T-helper 1 cell (primary cell): ENCODE measurements at places on chromosomes 16 and 17.

DNA sequence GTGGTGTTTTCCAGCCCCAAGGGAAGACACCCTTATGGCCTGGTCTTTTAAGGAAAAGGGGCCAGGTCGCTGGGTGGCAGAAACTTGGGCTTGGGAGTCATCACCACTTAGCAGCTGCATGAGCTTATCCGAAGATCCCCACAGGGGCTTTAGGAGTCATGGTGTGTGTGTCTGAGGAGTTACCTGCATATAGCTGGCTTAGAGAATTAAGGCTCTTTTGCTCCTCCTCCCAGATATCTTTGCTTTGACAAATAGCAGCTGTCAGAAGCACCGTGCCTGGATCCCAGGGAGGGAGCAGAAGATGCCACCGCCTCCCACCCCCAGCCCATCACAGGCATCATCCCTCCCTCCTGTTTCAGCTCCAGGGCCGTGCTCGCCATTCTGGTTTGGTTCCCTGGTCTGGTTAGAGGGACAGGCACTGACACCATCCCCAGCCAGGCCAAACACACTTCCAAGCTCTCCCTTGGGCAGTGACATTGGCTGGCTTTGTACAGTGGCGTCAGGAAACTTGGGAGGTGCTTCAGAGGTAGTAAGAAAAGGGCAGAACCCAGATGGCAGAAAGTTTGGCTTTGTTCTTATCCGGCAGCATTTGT, 17.4 kb downstream of the LDHD start:
- DNase-seq = no peak

DNA sequence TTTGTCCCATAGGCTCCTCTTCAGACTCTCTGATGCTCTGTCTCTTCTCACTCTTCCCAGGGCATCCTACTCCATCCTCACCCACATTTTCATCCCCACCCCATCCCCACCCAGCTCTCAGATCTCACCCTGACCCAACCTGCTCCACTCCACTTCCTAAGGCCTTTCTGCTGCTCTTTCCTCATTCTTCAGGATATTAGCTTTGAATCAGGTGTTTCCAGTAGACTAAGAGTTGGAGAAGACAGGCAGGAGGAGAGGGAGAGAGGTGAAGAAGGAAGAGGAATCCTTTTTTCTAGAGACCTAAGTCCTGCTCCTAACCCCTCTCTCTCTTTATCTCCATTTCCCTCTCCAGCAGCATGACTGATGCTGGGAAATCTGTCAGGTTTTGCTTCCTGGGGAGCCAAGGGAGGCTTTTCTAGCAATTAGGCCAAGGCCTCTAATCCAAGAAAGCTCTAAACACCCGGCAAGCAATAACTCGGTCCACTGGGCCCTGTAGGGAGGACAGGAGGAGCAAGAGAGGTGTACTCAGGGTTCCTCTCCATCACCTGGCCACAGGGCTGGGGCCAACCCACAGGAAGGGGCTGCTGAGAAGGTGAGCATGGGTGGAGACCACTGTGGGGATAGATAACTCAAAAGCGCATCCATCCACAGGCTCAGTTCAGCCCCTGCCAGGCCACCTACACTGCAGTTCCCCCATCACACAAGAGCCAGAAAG, 133.3 kb downstream of the TMEM132E start:
- no peak for DNase-seq

DNA sequence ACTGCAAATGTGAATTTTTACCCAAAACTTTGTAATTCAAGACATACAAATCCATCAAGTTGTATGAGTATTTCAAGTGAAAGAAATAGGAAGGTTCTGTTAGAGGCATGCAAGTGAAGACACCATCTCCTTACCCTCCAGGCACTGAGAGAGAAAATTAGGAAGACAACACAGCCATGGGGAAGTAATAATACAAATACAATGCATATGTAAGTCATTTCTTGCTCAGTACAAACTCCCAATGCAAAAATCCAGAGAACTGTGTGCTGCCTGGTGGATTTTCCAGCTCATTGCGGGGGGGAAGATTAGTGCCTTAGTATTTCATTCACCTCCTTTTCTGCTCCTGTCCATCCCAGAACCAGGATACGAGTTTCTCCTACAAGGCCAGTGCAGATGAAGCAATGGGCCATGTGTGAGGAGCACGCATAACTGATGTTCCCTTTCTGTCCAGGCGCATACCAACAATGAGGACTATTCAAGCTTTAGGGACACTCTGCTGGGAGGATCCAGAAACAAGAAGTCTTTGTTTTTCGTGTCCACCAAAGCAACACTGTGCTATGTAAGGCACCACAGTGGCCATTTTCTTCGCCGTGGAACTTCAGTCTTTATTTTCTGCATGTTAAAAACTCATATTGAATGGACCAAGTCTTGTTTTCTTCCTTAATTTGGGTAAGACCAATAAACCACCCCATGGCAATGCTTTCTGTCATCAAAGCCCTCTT, 143.7 kb upstream of the RCVRN start:
- no peak for DNase-seq

- DNase-seq = no peak
Observed at GRCh38 chr17:49214676-49215360, 4.3 kb downstream of the ABI3 start.

DNA sequence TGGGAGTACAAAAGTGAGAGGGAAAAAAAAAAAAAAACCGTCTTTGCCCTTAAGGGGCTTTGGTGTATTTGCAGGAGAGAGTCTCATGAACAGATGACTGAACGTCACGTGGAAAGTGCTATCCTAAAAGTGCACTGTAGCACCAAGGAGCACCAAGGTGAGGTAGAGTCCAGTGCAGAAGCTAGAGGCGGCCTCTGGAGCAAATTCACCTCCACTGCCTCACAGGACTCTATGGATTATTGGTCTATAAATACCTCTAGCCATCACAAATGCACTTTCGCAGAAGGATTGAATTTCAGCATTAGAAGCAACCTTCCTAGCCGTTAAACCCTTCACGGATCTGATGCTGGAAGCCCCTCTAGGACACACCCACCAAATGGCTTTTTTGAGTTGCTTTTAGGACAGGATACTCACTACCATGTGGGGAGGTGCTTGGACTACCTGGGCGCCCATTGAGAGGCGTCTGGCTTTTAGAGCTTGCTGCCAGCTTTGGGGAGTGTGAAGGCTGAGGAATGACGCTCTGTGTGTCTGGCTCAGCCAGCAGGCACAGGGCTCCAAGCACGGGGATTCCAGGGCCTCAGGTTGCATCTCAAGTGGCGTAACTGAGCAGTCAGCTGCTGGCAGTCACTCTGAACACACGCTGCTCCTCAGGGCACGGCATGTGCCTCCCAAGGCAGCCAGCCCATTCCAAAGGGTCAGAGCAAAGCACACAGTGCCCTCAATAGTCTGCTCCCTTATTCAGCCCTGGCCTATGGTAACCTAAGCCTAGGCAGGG, 52.7 kb downstream of the CDRT4 start:
- no peak for DNase-seq

GRCh38 chr17:47959825-47960655, 2.4 kb upstream of the PRR15L start:
- DNase-seq = no peak
